ENCODE measurements at places on chromosomes 1 and 21.

DNA sequence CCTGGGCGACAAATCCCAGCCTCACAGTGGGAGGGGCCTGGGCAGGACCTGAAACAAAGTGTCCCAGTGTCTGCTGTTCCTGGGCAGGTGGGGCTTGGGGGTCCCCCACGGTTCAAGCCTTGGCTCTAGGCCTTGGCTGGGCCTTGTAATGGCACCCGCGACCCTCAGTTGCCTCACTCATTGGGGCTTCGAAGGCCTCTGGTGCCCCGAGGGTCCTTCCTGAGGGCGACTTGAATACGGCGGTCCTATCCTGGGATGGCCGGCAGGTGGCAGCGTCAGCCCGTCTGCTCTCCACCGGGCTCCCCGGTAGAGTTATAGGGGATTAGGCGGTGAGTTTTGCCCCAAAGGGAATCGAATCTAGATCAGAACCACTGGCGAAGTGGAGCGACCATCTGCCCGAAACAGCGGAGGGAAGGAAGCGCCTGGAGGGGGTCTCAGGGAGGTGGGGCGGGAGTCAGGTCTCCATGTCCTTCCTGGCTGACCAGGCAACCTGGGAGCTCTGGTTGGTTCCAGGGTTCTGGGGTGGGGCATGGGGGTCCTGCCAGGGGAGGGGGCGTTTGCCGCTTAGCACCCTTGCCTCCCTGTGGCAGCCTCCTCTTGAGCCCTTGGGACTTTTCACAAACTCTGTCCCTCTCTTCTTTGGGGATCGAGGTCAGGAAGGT is 2.1 kb upstream of the PEX10 start:
- peak; percentile 72 for DNase-seq

DNA sequence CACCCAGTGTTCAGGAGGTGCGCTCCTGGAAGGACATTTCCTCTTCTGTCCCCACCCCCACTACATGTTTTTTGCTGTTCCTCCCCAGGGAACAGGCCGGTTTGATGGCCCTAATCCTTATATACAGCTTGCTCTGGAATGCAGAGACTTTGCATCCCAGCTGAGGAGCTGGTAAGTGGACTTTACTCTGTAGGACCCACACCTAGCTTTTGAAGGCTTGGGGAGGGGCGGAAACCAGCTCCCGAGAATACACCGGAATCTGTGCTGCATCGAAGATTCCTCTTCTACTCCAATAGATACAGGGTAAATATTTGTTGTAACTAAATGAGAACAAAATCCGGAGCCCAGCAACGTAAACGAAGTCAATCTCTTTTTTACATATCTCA is 1.2 kb upstream of the CGN start:
- no peak for DNase-seq

DNA sequence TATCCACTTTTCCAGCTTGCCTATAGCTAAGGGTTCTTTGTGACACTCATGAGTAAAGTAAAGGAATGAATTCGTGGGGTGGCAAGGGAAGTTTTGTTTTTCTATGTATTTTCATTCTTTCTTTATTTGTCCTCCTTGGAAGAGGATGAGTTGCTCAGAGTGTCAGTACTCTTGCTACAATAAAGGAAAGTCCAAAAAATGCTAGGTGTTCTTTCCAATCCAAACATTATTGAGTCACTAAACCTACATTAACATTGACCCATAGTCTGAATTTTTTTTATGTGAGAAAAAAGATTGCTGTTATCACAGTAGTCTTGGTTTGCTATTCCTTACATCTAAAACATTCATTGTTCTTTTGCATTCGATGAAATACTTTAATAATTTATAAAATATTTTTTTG is 959.9 kb upstream of the ADGRL4 start:
- DNase-seq = no peak

DNA sequence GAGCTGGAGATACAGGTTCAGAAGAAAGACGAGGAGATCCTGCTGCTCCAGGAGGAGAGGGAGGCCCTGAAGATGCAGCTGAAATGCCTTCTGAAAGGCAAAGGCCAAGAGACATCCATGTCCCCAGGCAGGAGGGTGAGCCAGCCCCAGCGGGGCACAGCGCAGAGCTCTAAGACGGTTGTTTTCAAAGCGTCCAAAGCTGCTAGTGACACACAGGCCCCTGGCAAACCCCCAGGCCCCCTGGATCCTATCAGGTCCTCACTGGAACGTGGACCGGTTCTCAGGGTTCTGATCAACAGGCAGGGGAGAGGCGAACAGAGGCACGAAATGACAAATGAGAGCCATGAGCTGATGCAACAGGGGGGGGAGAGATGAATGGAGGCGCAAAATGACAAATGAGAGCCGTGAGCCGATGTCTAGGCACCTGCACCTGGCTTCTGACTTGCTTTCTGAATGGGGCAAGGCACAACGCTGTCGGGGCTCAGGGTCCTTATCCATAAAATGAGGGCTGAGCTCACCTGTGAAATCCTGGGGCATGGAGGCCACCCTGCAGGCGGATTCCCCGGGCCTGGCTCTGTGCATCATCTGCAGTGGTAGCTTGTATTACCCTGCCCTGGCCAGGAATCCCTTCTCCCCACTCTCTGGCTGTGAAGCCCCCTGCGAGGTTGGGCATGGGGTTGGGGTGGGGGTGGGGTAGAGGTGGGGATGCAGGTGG is 9.2 kb downstream of the CCDC27 start:
- DNase-seq = no peak

DNA sequence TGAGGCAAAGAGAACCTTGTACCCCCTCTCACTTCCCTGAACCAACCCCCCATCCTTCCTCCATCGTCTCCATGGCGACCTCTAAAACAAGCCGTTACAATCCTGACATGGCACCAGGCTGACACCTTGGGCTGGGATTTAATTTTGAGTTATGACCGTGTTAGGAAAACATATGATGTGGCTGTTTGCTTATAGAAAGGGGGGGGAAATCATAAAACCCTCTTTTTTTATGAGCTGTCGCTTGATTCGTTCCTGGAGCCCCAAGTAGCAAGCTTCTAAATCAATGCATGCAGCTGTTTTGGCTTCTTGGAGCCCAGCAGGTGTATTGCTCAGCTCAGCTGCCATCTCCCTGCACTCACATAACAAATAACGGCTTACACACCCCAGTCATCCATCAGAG is 301.2 kb upstream of the SPAG17 start:
- no peak for DNase-seq
